NCI-H1694 treated with DMSO at 0.1 percent for 48 hours (cell line): ENCODE measurements at places on chromosomes 5 and 9.

DNA sequence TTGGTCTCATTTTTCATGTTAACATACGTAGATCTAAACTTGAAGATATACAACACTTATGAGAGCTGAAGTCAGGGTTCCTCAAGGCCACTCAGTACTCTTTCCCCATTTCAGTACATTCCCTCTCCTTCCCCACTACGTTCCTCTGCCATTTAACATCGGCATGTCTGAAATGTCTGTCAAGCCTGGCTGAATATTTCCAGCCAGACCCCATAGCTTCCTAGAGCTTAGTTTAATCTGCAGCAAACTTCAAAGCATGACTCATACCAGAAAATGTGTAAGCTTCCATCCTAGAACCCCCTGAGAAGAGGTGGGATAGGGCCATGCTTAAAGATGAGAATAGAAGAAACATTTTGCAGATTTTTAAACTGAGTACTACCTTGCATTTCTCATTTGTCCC is 6.2 kb downstream of the GZMA start:
- no peak for DNase-seq

GRCh38 chr9:21402386-21403251 is 6.3 kb upstream of the IFNA8 start:
- no peak for DNase-seq

- DNase-seq: no peak
These were observed 54.3 kb downstream of the TLE1 start for GRCh38 chr9:81634915-81635516.

DNA sequence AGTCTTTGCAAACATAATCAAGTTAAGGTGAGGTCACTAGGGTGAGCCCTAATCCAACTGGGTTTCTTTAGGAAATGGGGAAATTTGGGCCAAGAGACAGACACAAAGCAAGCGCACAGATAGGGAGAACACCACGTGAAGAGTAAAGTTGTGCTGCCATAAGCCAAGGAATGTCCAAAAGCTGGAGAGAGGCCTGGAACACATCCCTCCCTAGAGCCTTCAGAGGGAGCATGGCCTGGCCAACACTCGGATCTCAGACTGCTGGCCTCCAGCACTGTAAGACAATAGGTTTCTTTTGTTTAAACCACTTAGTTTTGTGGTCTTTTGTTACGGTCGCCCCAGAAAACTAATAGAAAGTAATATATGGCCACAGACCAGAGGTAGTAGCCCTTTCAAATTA is 8.1 kb upstream of the ROR2 start:
- DNase-seq: no peak

DNA sequence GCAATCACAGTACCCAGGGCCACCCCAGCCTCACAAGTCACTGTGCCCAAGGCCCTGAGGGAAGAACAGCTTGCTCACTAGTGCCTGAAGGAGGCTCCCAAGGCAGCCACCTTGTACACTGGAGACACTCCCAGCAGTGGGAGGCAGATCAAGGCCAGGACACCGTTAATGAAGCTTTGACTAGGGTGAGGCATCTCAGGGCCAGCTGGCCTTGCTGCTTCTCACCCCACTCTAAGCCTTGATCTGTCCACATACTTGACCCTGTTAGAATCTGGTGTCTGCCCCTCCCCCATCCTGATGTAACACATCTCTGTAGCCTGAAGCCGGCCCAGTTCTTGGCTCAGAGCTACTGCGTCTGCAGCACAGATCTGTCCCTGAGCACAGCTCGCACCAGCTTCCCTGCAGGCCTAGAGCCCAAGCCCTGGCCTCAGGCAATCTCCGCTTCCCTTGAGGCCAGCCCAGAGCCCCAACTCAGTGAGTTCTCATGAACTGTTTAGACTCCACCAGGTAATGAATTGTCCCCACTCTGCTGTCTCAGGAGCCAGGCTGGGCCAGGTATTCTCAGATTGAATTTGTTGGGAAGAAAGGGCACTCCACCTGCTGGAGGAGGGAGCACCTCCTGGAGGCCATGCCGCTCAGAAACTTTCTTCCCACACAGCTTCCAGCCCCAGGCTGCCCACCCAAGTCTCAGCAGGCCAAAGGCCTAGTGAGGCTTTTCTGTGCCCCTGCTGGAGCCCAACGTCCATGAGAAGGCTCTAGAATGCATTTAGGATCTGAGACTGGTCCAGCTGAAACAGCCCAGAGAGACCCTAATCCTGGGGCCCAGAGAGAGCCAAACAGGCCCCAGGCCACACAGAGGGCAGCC is 13.4 kb upstream of the JADE2 start:
- DNase-seq: no peak

GRCh38 chr9:136171801-136172411 is 33.0 kb downstream of the LHX3 start:
- DNase-seq: no peak

DNA sequence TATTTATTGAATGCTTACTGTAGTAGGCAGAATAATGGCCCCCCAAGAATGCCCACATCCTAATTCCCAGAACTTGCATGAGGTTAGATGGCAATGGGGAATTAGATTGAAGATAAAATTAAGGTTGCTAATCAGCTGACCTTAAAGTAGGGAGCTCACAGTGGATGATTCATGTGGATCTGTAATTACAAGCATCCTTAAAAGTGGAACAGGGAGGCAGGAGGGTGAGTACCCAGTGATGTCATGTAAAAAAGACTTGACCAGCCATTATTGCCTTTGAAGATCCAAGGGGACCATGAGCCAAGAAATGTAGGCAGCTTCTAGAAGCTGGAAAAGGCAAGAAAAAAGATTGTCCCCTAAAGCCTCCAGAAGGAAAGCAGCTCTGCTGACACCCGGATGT is 71.4 kb downstream of the GABBR2 start:
- no peak for DNase-seq
